ENCODE measurements at places on chromosomes 16 and 17. TPM values are rescaled to one million over a fixed set of nuclear protein-coding genes. Genes with fewer than 3 reads are reported as not detected.

DNA sequence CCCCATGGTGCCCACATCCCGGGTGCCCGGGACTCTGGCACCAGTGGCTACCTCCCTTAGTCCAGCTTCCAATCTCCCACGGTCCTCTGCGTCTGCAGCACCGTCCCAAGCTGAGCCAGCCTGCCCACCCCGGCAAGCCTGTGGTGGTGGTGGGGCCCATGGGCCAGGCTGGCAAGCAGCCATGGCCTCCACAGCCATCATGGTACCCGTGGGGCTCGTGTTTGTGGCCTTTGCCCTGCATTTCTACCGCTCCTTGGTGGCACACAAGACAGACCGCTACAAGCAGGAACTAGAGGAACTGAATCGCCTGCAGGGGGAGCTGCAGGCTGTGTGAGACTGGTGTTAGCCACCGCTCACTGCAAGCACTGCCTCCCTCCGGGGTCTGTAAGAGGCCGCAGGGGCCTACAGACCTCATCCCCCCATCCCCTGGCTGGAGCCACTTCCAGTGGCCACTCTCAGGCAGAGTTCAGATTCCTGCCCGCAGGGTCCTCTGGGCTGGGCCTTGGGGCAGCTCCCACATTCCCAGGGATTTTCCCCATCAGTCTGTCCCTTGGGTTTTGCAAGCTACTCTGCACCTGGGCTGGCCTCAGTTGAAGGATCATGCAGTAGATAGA is 3.9 kb upstream of the SETD1A start:
- no peak for DNase-seq

GRCh38 chr17:59488805-59489204 is 76.6 kb upstream of the DHX40 start:
- no peak for DNase-seq

- DNase-seq = no peak
These were observed 6.8 kb downstream of the KIF18B start for GRCh38 chr17:44940768-44941167.

- DNase-seq = no peak
These were observed 3.1 kb upstream of the TEX19 start for GRCh38 chr17:82355770-82356427.

GRCh38 chr16:85420501-85421337 is 192.4 kb upstream of the GSE1 start:
- peak; percentile 86 for DNase-seq

The NPIPA3 gene
- total RNA-seq = 7.6 TPM

The NEK8 gene
- 2.3 TPM for total RNA-seq

The STAT3 gene
- total RNA-seq = 230 TPM
